ENCODE measurements at places on chromosomes 7 and 10.

- no peak for DNase-seq
These were observed 98.8 kb upstream of the COL1A2 start for GRCh38 chr7:94295850-94296249.

DNA sequence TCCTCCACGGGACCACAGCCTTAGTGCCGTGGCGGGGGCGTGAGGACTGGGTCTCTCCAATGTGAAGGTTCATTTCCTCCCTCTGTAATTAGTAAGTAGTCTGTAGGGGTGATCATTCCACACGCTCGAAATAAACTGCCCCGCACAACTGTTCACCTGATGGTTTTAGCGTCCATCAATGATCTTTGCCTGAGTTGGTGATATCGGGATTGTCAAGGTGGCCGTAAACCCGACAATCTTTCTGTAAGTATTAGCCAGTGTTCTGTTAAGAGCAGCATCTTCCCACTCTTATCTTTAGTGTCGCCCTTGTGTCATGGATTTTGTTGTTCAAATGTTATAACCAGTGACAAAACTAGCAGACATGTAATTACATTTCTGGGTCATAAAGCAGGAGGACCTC lies 17.7 kb downstream of the AGAP3 start:
- no peak for DNase-seq

DNA sequence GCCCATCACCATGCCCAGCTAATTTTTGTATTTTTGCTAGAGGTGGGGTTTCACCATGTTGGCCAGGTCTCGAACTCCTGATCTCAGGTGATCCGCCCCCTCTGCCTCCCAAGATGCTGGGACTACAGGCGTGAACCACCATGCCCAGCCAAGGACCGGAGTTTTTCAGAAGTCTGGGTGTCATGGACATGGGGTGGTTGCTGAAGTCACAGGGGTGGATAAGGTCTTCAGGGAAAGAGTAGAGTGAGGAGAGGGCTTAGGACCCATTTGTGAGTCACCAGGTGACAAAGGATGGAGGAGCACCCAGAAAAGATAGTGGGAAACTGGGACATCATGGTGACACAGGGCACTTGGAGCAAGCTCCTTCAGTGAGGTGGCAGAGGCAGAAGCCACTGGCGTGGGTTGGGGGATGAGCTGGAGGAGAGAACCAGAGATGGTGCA lies 2.8 kb upstream of the GPRIN2 start:
- DNase-seq, result no peak

DNA sequence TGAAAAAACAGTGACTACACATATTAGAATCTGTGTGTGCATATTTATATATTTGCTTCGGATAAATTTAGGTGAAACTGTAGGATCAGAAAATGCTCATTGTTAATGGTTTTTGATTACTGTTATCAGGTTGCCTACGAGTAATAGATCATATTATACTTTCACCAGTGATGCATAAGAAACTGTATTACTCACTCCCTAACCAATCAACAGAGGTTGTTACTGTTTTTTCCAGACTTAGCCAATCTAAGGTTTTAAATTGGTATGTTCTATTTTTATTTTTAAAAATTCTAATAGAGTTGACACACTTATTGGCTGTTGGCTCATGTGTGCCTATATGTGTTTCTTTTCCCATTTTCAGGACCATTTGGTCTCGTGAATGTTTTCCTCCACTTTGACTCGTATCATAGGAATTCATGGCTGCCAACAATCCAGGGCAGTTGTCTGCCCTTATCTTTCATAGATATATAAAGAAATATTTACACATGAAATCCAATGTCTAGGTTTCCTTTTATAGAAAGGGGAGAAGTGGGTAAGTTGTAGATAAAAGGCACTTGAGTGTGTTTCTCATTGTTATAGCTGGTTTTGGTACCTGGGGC lies 59.2 kb downstream of the ANLN start:
- no peak for DNase-seq

- DNase-seq, result no peak
These were observed 29.7 kb downstream of the STMP1 start for GRCh38 chr7:135692055-135692454.

DNA sequence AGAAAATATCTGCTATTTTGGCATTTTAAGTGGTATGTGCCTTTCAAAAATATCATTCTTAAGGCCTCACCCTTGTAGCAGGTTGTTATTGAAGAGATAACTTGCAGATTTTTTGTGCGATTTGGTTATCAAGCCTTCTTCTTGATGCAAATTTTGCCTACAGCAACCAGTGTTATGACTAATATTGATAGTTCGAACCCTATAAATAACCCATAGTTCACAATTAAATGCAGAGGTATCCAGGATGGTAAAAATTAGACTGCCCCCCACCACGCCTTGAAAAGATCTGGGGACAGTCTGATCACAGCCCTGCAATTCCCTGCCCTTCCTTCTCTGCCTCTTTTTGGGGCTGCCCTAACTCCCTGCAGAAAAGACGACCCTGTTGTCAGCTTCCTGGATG lies 28.4 kb upstream of the RAPGEF5 start:
- no peak for DNase-seq

DNA sequence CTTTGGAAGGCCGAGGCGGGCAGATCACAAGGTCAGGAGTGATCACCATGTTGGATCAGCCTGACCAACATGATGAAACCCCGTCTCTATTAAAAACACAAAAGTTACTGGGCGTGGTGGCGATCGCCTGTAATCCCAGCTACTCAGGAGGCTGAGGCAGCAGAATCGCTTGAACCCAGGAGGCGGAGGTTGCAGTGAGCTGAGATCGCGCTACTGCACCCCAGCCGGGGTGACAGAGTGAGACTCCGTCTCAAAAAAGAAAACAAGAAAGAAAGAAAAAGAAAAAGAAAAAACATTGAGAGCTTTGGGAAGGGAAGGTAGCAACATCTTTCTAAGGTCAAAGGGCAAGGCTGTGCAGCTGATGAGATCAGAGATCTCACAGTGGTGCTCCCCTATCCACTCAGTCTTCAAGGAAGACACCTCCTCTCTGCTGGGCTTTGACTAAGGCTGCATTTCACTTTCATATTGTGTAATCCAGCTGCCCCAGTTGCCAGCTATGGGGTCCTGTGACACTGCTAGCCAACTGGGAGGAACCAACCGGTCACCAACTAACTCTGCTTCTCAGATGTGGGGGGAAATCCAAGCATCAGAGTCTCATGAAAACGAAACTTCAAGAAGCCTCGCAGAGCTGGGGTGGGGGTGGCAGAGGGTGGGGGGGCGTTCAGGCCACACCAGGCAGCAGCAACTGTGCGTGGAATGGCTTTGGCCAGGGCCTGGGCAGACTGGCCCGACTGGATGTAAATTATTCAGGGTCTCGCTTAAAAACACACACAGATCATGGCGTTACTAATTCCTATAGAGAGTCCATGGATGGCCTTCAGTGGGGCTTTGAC lies 1.5 kb downstream of the IL15RA start:
- DNase-seq, result no peak

DNA sequence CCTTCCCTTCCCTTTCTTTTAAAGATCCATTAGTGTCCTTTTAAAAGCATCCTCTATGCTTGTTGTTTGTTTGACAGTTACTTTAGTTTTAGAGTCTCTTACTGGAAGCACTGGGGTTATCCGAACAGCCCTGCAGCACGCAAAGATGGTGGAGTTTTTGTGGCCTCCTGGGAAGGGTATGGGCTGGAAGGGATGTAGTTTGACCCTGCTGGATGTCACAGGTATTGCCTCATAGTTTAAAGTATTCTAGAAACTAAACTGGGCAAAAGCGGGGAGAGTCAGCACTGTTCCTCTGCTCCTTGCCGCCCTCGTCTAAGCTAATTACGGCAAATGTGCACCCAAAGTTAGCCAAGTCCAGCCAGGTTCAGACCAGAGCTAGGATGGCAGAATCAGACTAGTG lies 35.8 kb upstream of the GNAI1 start:
- no peak for DNase-seq

DNA sequence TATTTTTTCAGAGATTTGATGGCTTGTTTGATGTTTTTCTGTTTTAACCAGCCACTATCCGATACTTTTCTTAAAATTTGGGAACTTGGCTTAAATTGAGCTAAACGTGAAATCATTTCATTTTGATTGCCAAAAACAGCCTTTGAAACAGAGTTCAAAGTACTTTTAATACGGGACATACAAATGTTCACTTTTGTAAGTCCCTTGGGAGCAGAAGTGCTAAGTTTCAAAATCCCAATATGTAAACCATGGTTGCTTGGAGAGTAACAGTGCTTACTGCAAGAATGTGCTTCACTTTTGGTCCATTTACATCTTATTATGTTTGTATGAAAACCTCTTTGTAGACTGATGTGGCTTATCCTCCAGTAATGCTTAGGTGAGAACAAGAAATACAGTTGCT lies 10.9 kb downstream of the PNPLA8 start:
- DNase-seq, result no peak

DNA sequence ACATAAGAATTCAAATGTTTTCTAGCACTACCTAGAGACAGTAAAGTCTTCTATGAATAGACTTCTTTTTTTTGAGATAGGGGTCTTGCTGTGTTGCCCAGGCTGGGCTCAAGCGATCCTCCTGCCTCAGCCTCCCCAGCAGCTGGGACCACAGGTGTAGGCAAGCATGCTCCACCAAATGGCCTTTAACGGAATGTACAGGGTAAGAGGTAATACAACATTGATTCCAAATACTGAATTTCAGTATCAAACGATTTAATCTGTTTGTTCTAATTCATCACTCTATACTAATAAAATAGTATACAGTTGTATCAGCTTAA lies 55.8 kb upstream of the NCAPG2 start:
- no peak for DNase-seq

GRCh38 chr10:3961082-3961481 lies 176.1 kb upstream of the KLF6 start:
- no peak for DNase-seq

GRCh38 chr10:102599565-102600327 lies 44.5 kb upstream of the TRIM8 start:
- DNase-seq, result no peak

GRCh38 chr10:3235996-3236510 lies 63.5 kb upstream of the PITRM1 start:
- DNase-seq, result no peak

- no peak for DNase-seq
These were observed 3.8 kb upstream of the TRIM56 start for GRCh38 chr7:101081432-101081831.

GRCh38 chr7:18497800-18498199 lies 2.3 kb downstream of the HDAC9 start:
- no peak for DNase-seq

- DNase-seq, result no peak
These were observed 58.4 kb upstream of the EN2 start for GRCh38 chr7:155399577-155399976.

DNA sequence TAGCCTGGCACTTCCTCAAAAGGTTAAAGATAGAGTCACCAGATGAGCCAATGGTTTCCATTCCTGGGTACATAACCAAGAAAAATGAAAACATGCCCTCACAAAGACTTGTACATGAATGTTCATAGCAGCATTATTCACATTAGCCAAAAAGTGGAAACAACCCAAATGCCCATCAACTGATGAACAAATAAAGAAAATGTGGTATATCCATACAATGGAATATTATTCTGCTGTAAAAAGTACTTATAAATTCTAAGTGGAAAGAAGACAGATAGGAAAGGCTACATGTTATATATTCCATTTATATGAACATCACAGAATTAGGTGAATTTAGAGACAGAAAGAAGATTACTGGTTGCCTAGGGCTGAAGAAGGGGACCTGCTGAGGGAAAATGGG lies 10.7 kb upstream of the SLC16A9 start:
- no peak for DNase-seq

DNA sequence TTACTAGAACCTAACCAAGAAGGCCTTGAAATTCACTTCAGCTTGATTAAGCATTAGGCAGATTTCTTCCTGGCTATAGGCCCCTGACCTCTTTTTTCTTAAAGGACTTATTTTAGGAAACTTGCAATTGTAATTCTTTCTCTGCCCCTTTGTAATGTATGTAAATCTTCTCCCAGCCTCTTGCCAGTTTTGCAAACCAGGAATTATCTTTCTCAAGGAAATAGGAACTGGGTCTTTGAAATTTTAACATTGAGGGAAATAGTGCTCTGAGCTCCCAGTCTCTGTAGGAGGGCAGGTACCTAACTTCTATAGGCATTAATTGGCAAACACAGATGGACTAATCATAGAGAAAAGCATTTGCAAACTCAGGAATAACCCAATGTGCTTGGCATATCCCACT lies 342.7 kb downstream of the THSD7A start:
- DNase-seq, result no peak

DNA sequence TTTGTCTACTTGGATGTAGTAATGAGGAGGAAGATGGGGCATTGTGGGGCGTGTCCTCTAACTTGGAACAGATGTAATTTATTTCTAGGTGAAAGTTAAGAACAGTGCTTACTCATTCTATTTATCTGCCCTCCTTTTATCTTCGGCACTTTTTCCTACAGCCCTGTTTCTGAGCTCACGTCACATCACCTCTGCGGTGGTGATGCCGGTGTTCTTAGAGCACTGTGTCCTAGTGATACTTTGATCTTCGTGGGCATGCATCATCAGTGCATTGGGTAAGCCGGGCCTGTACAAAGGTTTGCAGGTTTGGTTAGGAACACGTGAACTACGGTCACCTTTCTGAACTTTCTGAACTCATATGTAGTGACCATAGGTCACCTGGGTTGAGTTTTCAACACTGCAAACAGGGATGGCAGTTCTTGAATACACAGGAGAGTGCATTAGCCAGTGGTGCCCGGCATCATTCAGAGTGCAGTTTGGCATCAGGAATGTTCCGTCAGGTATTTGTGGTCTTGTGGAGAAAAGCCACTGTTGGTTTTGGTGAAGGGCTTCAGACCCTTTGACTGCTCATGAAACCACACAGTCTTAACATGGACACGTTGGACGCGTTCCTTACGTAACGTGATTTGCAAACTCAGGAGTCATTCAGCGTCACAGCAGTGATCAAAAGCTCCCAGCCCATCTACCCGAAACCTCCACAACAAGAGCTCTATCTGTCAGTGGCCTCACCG lies 5.6 kb downstream of the POR start:
- DNase-seq, result no peak

DNA sequence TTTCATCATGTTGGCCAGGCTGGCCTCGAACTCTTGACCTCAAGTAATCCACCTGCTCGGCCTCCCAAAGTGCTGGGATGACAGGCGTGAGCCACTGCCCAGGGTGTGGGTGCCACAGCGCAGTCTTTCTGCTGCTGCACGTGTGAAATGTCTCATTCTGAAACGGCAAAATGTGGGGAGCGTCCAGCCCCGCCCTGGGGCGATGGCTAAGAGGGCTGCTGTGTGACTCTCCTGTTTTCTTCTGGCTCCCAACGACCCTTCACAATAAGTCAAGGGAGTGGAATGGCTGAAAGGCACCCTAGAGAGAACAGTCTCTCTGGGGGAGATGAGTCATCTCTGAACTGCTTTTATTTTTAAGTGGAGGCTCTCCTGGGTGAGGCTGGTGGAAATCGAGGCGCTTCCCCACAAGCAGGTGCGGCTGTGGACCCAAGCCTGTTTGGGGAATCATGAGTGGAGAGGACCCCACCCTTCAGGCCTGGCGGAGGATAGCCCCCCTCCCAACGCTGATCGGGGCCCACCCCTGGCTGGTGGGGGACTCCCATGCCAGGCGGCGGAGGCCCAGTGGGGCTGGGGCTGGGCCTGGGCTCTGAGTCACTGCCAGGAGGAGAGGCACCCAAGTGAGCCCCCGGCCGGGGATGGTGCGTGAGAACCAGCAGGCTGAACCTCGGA lies 18.0 kb downstream of the ADAP1 start:
- no peak for DNase-seq

- DNase-seq, result no peak
These were observed 15.8 kb upstream of the SAR1A start for GRCh38 chr10:70186090-70186489.

- no peak for DNase-seq
These were observed 186.9 kb downstream of the AHR start for GRCh38 chr7:17485368-17485767.

Measured in epithelial cell of proximal tubule (primary cell).